ENCODE measurements at places on chromosomes 5 and 9. TPM values are rescaled to one million over a fixed set of nuclear protein-coding genes. Genes with fewer than 3 reads are reported as not detected.
A peak's percentile ranks its signal among the peaks of the same experiment; 100 is the strongest.

DNA sequence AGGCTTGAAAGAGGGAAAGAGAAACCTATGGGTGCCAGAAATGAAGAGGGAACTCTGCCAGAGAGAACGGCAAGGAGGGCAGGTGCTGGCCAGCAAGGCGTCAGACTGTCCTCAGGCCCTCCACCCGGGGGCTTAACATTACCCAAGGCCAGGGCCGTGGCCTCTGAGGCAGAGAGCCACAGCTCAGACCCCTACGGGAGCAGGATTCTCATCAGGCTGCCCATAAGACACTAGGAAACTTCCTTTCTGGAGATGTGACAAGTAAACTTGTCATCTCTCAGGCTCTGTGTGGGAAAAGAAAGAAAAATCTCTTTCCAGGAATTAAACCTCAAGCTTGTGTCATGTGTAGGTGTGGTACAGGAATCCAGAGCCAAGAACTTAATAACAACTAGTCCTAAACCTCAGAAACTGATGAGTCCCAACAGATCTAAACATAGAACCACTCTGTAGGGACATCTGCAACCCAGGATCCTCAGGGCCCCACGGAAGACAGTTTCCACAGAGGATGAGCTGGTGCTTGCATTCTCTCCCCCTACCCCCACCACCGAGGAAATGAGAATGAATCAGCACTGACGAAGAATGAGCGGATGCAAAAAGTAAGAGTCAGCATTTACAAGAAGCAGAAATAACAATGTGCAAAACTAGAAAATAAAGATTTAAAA is 74.3 kb downstream of the DCP2 start:
- peak; percentile 83 for DNase-seq

- DNase-seq = no peak
These were observed 74.9 kb downstream of the ZNF618 start for GRCh38 chr9:113951032-113951372.

DNA sequence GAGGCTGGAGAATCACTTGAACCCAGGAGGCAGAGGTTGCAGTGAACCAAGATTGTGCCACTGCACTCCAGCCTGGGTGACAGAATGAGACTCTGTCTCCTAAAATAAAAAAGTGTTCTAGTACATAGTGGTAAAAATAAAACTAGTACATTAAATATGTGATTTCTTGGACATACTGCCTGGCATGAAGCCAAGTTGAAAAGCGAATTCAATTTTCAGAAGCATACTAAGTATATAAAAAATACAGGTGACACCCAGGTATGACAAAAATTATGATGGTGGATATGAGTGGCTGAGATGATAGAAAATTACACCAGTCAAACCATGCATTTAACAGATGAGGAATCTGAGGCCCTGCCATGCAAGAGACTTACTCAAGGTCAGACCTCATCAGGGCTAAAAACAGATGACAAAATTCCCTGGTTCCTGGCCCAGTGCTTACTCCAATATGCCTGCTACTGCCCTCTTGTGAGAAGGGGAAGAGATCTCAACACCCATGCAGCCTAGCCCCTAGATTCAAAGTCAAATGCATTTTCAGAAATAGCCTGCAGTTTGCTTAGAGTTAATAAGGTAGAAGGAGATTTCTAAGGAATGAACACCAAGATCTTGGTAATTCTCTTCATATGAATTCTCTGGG is 46.6 kb upstream of the GNPDA1 start:
- no peak for DNase-seq

DNA sequence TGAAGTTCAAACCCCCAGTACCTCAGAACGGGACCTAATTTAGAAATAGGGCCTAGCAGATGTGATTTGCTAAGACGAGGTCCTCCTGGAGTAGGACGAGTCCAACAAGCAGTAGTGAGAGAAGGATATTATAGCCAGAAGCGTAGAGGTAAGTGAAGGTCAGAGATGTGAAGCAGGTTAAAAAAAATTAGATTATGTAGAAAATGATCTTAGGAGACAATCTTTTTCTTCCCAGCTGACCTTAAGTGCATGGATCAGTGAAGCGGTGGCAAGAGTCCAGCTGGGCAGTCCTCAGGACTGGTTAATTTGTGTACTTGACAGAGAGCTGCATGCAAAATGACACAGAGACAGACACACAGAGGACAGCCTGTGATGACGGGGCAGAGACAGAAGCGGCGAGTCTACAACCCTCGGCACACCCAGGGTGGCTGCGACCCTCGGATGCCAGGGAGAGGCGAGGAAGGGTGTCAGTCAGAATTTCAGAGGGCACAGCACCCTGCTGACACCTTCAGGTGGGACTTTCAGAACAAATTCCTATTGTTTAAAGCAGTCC is 131.4 kb upstream of the IRX4 start:
- no peak for DNase-seq

- DNase-seq = no peak
These were observed 104.5 kb downstream of the ARL15 start for GRCh38 chr5:54205918-54206317.

DNA sequence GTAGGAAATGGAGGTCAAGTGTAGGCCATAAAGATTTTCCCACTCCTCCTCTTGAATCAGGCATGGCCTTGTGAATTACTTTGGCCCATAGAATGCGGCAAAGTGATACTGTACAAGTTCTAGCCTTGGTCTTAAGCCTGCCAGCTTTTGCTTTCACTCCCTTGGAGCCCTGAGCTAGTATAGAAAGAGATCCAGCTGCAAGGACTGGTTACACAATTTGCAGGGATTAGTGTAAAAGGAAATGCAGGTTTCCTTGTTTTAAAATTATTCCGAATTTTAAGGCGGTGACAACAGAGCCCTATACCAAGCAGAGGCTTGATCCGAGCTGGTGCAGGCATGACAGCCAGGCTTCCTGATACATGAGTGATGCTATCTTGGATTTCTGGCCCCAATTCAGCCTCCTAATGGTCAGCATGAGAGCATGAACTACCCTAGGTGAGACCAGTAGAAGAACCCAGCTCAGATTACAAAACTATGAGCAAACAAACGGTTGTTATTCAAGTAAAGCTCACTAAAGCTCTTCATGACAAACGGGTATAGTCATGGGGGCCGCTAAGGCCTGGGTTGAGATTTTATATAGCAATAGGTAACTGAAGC is 257.9 kb downstream of the DOCK8 start:
- no peak for DNase-seq

GRCh38 chr5:161572914-161573313 is 26.4 kb upstream of the GABRB2 start:
- DNase-seq = no peak

DNA sequence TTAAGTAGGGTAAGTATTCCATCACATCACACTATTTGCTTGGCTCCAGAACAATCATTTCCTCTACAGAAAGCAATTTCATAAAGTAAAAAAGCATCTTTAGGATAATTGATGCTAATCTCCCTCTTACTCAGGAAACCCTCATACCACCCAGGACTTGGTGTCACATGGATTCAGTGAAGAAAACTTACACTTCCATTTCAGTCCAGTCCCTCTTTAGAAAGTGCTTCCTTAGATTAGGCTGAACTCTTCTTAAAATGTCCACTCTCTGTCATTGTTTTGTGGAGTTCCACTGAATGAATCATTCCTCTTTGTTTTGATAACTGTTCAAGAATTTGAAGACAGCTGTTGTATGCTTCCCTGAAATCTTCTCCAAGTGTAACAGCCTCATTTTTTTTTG is 144.0 kb upstream of the ZNF462 start:
- peak; percentile 35 for DNase-seq

GRCh38 chr5:132365213-132365612 is 4.3 kb upstream of the SLC22A5 start:
- DNase-seq = peak; percentile 98

GRCh38 chr9:2018162-2018643 is 3.1 kb downstream of the SMARCA2 start:
- no peak for DNase-seq

DNA sequence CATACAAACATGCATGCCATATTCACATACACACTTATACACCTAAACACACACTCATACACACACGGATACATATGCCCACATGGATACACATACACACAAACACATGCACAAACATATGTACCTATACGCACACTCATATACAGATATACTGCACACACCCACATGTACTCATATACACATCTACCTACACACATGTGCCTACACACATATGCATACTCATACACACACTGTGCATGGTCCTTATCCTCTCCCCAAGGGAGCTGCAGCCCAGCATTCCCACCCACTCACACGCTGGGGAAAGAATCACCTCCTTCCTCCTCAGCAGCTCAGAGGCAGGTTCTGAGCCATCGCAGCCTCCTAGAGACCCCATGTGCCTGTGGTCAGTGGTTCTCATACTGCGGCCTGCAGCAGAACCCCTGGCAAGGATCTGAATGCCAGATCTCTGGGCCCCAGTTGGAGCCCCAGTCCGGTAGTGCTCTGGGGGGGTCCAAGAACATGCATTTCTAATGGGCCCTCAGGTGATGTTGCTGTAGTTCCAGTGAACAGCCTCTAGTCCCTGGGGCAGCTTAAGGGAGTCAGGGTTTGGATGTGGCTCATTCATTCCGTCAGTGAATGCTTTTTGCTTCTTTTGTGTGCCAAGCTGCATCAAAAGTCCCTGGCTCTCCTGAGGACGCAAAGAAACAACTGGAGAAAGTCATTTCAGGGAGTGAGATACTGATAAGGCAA is 39.0 kb downstream of the SEMA4D start:
- no peak for DNase-seq

- peak; percentile 32 for DNase-seq
These were observed 211.8 kb upstream of the C9orf72 start for GRCh38 chr9:27784847-27785713.

DNA sequence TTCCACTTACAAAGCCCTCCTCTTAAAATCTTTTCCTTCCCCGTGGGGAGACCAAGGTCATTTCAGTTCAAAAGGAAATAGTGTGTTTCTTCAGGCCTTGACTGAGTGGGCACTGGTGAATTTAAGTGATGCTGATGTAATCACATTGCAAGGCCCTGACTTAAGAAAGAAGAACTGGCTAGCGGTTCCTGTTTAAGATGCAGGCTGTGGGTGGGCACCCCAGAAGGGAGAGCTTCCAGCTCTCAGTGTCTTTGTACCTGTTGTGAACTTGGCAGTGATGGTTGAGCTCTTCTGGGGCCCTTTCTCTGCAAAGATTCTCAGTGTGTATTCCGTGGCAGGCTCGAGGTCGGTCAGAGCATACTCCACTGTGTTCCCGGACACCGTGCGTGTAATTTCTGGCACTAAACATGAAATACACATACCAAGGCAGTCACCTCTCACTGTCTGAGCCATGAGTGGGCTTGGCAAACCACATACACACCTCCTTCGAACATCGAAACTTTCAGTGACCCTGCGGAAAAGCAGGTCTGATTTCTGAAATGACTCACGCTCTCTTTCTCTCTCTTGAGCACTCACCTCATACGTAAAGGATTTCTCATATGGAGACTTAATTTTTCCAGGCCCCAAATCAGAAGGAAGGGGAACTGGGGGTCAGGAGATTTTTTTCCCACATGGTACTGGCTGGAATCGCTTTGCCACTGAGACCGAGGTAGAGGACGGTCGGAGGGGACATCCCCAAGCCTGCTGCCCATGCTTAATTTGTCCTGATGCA is 81.9 kb downstream of the TNC start:
- DNase-seq = no peak

DNA sequence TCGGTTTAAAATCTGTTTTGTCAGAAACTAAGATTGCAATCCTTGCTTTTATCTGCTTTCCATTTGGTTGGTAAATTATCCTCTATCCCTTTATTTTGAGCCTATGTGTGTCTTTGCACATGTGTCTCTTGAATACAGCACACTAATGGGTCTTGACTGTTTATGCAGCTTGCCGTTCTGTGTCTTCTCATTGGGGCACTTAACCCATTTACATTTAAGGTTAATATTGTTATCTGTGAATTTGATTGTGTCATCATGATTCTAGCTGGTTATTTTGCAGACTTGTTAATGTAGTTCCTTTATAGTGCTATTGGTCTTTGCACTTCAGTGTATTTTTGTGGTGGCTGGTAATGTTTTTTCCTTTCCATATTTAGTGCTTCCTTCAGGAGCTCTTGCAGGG is 36.3 kb upstream of the SMIM15 start:
- no peak for DNase-seq

DNA sequence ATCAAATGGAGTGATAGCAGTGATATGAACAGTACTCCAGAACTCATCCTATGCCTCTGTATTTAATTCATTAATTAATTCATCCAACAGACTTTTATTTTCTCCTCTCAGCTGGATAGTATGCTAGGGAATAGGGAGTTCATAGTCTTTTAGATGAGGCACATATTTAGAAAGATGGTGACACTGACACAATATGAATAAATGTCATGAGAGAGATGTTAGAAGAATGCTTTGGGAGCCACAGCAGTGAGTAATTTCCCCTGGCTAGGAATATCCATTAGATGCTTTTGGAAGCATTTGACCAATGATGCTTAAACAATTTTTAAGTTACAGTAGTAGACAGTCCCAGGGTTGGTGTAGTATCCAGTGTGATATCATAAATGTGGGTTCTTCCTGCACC is 428.7 kb upstream of the SGCD start:
- no peak for DNase-seq

DNA sequence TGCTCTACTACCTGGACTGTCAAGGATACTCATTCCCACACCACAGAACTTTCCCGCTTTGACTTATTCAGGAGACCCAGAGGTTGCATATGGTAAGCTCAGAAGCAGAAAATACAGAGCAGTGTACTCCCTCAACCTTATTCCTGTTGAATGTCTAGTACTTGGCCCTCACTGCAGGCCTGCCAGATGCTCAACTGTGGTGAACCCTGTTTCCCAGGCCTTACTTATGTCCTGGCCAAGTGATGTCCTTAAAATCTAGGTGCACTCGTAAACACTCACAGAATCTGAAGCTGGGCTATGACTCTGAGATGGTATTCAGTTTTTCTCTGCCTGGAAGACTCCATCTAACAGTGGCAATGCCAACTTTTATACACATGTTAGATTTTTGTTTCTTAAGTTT is 21.0 kb downstream of the DIAPH1 start:
- no peak for DNase-seq

GRCh38 chr9:137302449-137303150 is 529 bp upstream of the NRARP start:
- DNase-seq = peak; percentile 50

GRCh38 chr9:111065414-111065813 is 27.1 kb upstream of the LPAR1 start:
- no peak for DNase-seq

DNA sequence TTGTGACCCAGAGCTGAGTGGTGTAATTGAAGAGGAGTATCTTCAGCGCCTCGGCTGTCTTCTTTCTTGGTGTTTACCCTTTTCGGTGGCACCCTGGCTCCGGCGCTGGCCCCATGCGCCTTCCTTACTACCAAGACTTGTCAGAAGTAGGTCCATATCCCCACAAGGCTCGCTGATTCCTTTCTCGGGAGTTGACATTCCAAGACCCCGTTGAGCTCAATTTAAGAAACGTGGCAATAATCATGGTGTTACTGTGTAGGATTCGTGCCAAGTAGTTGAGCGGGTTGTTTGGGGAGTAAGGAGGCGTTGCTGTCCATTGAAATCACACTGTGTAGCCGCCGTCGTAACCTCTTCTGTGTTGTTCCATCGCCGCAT is 795 bp downstream of the NDUFAF2 start:
- DNase-seq = peak; percentile 34

LCN15 gene
- total RNA-seq = not detected

MRPS2 gene
- total RNA-seq = 52.5 TPM

IFNA2 gene
- not detected for total RNA-seq

SMIM33 gene
- not detected for total RNA-seq

GABRA1 gene
- total RNA-seq = not detected

ASTN2 gene
- total RNA-seq = 10.1 TPM

MYO10 gene
- total RNA-seq = 9.4 TPM

PCDHGC5 gene
- 3.7 TPM for total RNA-seq

AFAP1L1 gene
- 1.4 TPM for total RNA-seq

TERT gene
- 0.95 TPM for total RNA-seq

GM2A gene
- 34.2 TPM for total RNA-seq

SOX30 gene
- total RNA-seq = not detected

CCDC171 gene
- total RNA-seq = 4.5 TPM

ENTR1 gene
- 148 TPM for total RNA-seq

SPATA31A3 gene
- total RNA-seq = not detected

NR5A1 gene
- total RNA-seq = not detected
